ENCODE measurements at places on chromosomes 1 and 21. TPM values are rescaled to one million over a fixed set of nuclear protein-coding genes. Genes with fewer than 3 reads are reported as not detected.

PCP4 gene
- not detected for total RNA-seq

CNIH3 gene
- total RNA-seq = 2.6 TPM

HEATR1 gene
- total RNA-seq = 54.2 TPM

RBP7 gene
- total RNA-seq = not detected

KRTAP11-1 gene
- total RNA-seq = not detected

PCSK9 gene
- not detected for total RNA-seq

IFI44L gene
- 19.1 TPM for total RNA-seq

ALPL gene
- not detected for total RNA-seq

LCE1A gene
- not detected for total RNA-seq

PRR9 gene
- not detected for total RNA-seq

HSD11B1 gene
- 0.47 TPM for total RNA-seq

HHIPL2 gene
- not detected for total RNA-seq

KCND3 gene
- 0.07 TPM for total RNA-seq

DCLRE1B gene
- total RNA-seq = 7.0 TPM

TSPAN1 gene
- not detected for total RNA-seq

AMPD1 gene
- 0.69 TPM for total RNA-seq

MSH4 gene
- total RNA-seq = 0.22 TPM

LDLRAD1 gene
- total RNA-seq = not detected

RNF223 gene
- not detected for total RNA-seq

CR1 gene
- total RNA-seq = 0.94 TPM

SDC3 gene
- 0.12 TPM for total RNA-seq

KLHL12 gene
- 16.5 TPM for total RNA-seq

GJA5 gene
- total RNA-seq = not detected

SYT14 gene
- total RNA-seq = not detected

LMX1A gene
- not detected for total RNA-seq

PDC gene
- total RNA-seq = not detected

S100B gene
- total RNA-seq = not detected

IL23R gene
- total RNA-seq = not detected

CACHD1 gene
- 0.22 TPM for total RNA-seq

BTBD8 gene
- 1.9 TPM for total RNA-seq

LZIC gene
- total RNA-seq = 23.6 TPM

COL8A2 gene
- not detected for total RNA-seq

GCSAML gene
- total RNA-seq = 0.67 TPM

PRAMEF14 gene
- total RNA-seq = not detected

FAM72D gene
- not detected for total RNA-seq

RPTN gene
- not detected for total RNA-seq

NBPF6 gene
- not detected for total RNA-seq

KCNT2 gene
- not detected for total RNA-seq

TMEM125 gene
- total RNA-seq = not detected

SYTL1 gene
- total RNA-seq = 191 TPM

GRIK3 gene
- not detected for total RNA-seq

MCOLN2 gene
- 6.4 TPM for total RNA-seq

NUP210L gene
- 0.10 TPM for total RNA-seq

SMPDL3B gene
- total RNA-seq = 0.32 TPM

SLAMF6 gene
- total RNA-seq = 60.0 TPM

POLR3C gene
- total RNA-seq = 30.3 TPM

CHD1L gene
- total RNA-seq = 25.3 TPM

ERO1B gene
- 15.2 TPM for total RNA-seq

PI4KB gene
- 73.5 TPM for total RNA-seq

IFI6 gene
- total RNA-seq = 49.7 TPM

S100A7 gene
- total RNA-seq = not detected

PTPN14 gene
- 0.10 TPM for total RNA-seq

KRTAP19-4 gene
- total RNA-seq = not detected

KIAA0040 gene
- total RNA-seq = 50.1 TPM

MYCL gene
- total RNA-seq = not detected

Measured in CD4-positive, CD25-positive, alpha-beta regulatory T cell (primary cell).